ENCODE measurements at places on chromosomes 1 and 21.

DNA sequence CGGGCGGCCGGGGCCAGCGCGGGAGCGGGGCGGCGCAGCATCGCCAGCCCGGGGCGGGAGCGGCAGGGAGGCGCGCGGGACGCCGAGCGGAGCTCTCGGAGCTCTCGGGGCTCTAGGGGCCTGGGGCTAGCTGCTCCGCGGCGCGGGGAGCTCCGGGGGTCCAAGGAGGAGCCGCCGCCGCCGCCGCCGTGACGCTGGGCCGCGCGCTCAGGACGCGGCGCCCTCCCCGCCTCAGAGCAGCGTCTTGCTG is 147 bp downstream of the CLSTN1 start:
- no peak for DNase-seq

DNA sequence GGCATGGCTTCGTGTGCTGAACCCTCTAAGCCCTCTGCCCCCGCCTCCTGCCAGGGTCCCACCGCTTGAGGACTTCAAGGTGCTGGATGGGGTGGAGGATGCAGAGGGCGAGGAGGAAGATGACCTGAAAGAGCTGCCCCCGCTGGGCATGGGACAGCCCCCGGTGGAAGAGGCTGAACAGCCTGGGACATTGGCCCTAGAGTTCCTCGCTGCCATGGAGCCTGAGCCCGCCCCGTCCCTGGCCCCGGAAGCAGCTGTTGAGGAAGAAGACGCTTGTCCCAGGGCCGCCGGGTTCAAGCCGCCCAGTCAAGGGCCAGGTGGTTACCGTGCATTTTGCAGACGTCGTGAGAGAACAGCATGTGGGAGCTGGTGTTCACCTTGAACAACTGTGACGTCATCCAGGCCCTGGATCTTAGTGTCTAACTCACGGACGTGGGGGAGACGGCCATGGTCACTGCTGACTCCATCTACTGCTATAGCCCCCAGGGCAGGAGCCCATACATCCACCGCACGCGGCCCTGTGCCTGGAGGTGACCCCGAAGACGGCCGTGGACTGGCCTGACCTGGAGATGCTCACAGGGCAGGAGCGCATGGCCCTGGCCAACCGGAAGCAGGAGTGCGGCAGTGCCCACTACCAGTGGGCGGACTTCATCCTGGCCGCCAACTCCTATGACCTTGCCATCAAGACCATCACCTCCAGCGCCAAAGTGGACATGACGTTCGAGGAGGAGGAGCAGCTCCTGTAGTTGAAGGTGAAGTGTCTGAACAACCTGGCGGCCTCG is 90.1 kb downstream of the PPP1R12B start:
- DNase-seq = no peak

GRCh38 chr1:16258591-16259135 is 21.7 kb upstream of the CPLANE2 start:
- no peak for DNase-seq

- no peak for DNase-seq
These were observed 116.7 kb downstream of the DMRTB1 start for GRCh38 chr1:53575955-53576320.

DNA sequence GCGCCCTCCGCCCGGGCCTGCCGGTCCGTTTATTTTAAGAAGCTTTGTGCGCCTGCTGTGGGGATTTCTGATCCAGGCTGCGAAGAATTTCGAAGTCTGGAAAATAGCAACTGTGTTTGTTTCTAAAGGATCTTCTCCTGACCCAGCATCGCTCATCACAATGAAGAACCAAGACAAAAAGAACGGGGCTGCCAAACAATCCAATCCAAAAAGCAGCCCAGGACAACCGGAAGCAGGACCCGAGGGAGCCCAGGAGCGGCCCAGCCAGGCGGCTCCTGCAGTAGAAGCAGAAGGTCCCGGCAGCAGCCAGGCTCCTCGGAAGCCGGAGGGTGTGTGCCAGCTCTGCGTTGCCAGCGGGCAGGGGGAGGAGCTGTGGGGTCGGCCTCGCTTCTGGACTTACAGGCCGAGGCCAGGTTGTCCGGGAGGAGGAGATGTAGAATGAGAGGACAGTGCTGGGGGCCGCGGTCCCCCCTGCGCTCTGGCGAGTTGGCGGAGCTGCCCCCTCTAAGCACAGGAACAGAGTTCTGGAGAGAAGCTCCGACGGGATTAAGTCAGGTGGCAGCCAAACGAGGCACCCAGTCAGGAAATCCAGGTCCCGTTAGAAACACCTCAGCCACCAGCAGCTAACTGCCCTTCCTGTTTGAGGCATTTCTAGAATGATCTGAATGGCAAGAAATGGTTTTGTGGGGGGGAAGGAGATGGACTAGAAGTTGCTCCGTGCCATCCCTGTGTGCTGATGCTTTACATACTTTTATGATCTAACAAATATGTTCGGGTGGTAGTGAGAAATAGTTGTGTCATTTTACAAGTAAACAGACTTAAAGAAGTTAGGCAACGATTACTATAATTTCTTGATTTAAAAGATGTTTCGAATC is 948 bp downstream of the TXLNA start:
- DNase-seq = no peak

DNA sequence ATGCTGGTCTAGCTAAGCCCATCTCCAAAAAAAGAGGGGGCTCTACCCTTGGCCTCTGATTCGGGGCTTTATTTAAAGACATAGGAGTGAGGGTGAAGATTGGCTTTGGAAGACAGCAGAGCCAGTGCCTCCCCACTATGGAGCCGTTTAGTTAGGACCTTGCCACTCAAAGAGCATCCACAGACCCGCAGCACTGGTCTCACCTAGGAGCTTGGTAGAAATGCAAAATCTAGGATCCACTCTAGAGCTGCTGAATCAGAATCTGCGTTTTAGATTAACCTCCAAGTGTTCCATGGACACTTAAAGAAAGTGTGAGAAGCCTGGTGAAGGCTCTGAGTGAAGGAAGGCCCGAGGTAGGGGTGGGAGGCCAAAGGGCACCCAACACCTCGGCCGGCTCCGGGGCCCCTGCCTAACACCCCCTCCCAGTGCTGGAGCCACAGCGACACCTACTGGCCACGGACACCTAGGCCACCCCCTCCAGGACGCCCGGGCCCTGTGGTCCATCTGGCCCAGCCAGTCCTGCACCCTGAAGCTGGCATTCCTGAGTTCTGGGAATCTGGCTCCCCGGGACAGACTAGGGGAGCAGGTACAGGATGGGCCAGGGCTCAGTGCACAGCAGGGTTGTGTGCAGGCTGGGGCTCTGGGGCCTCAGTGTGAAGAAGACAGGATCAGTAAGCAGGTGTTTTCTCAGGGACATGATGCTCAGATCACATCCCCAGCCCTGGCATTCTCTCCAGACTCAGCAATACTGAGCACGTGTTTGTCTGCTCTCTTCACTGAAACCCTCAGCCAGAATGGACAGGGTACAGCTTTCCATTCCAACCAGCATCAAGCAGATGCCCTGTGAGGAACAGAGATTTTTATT is 79.2 kb downstream of the TMEM53 start:
- peak; percentile 62 for DNase-seq

- DNase-seq = no peak
These were observed 50.1 kb downstream of the ABCA4 start for GRCh38 chr1:94070865-94071264.

GRCh38 chr1:90149101-90149500 is 154.2 kb downstream of the ZNF326 start:
- DNase-seq = no peak

GRCh38 chr21:18356801-18357200 is 46.8 kb downstream of the TMPRSS15 start:
- DNase-seq = no peak

DNA sequence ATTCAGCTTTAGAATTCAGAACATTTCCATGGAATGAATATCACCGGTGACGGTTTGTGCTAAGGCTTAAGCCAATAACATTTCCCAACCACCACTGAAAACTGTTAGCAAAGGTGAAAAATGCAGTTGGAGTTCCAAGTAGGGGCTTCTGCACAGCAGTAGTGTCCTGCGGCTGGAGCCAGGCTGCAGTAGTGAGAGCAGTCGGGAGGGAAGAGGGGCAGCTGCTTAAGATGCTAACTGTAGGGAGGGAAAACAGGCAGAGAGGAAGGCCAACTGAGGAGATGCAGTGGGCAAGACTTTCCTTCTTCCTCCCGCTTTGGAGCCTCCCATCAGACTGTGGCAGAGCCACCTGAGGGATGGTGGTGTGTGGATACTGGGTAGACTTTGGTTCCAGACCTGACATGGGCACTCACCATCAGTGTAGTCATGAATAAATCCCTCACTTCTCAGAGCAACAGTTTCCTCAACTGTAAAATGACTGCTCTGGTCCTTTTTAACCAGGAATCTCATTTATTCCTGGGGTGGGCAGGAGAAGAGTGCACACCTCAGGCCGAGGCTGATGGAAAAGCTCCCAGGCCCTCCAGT is 3.2 kb downstream of the F3 start:
- no peak for DNase-seq

- no peak for DNase-seq
These were observed 38.2 kb downstream of the ITPKB start for GRCh38 chr1:226700861-226701260.

- DNase-seq = no peak
These were observed 12.7 kb downstream of the TBX19 start for GRCh38 chr1:168293356-168293755.
